ENCODE measurements at places on chromosomes 2 and 18.

DNA sequence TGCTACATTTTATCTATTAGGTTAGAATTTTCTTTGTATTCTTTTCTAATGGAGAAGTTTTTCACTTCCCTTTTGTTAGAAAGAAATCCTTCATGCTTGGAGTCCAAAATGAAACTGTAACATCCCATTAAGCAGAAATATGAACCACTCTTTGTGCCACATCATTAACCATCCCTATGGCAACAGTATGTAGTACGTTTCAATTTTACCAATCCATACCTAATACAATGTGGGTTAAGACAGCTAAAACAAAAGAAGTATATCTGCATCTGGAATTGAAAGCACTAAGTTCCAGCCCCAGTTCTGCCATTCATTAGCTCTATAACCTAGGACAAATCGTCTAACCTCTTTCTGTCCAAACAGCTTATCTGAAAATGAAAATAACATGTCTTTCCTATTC lies 409.2 kb upstream of the SPHKAP start:
- DNase-seq, result no peak

DNA sequence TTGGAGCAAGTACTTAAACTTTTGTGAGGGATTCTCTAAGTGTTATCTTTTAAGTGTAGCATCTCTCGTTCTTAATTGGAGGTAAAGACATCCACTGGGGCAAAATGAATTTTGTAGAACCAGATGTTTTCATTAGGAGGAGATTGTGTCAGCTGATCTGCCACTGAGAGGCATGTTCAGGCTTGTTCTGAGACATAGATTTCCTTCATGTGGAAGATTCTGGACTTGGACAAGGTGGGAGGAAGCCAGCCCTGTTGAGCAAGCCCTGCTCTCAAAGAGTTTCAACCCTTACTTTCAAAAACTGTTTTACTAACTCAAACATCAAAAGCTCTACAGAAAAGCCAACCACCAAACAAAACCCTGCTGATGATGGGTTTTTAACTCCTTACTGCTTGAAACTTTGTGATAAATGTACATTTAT lies 6.5 kb downstream of the MAP4K4 start:
- DNase-seq, result no peak

GRCh38 chr18:35024196-35024595 lies 17.0 kb upstream of the MAPRE2 start:
- no peak for DNase-seq

GRCh38 chr2:166388481-166389070 lies 12.8 kb upstream of the SCN9A start:
- no peak for DNase-seq
